Upper lobe of right lung (tissue), 1 donor: ENCODE measurements at places on chromosomes 1 and 21. TPM values are rescaled to one million over a fixed set of nuclear protein-coding genes. Genes with fewer than 3 reads are reported as not detected.

B3GALT2 gene
- total RNA-seq = 6.8 TPM

TRAF3IP3 gene
- 12.4 TPM for total RNA-seq

FAM72B gene
- 0.55 TPM for total RNA-seq

CFHR5 gene
- total RNA-seq = not detected

TFF2 gene
- not detected for total RNA-seq

FCGR3B gene
- 18.9 TPM for total RNA-seq

TIAM1 gene
- 27.3 TPM for total RNA-seq

RXFP4 gene
- not detected for total RNA-seq

CFAP126 gene
- not detected for total RNA-seq

CDC42 gene
- 234 TPM for total RNA-seq

DNA sequence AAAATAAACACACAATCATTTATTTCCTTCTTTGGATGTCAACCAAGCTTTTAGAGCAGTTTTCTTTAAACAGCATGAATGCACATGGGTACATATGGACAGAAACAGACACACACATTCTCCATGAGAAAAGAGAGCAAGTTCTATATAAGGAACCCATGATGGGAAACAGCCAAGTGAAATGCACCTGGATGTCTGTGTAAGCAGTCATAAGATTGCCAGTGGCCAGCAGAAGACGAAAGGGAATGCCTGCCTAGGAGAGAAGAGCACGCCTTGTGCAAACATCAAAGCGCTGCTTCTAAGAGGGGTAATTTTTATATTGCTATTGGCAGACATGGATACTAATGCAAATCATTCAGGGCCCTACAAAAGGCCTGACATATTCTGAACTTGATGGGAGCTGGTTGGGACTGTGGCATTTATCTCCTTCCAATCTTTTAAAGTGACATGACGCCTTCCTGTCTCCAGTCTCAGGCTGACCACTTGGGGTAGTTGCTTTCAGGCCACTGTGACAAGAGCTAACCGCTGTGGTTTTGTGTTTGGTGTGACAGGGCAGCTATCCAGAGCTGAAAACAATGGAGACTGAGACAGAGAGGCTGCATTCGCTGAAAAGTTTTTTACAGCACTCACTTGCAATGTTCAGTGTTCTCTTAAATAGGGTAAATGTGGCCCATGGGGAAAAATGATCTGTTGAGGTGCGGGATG lies 75.0 kb upstream of the DPT start:
- H3K4me3 ChIP-seq = no peak overlapping the region
- DNase-seq = no peak

DNA sequence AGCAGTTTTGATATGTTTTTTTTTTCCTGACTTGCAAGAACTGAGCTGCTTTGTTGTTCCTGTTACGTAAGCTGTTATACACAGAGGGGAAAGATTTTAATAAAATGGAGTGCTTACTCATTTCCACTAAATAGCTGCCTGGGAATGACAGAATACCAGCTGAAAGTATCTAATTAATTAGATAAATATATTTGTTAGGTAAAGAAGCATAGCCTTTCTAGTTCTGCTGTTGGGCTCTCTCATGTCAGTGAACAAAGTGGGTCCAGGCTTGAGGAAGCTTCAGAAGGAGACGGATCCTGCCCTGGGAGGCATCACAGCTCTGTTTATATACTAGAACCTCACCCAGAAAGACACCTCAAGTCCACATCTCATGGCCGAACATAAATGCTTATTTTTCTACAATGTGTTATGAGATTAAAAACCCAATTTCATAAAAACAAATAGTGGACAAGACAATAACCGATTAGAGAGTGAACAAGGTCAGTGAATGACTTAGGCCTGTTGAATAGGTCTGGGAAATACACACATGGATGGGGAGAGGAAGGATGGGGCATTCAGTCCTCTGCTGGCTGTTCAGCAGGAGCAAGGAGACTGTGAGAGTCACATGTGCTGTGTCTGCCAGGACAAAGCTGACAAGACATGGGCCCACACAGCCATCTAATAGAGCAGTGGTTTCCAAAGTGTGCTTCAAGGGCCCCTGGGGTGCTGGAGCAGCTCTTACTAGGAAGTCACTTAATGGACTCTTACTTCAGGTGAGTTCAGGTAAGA lies 20.6 kb downstream of the TRAF5 start:
- H3K27ac ChIP-seq = no peak overlapping the region
- DNase-seq = no peak
- H3K36me3 ChIP-seq = no peaks in the 10 kb centered on the region
- no peaks in the 10 kb centered on the region for H3K27me3 ChIP-seq
- no peaks in the 10 kb centered on the region for H3K4me1 ChIP-seq

DNA sequence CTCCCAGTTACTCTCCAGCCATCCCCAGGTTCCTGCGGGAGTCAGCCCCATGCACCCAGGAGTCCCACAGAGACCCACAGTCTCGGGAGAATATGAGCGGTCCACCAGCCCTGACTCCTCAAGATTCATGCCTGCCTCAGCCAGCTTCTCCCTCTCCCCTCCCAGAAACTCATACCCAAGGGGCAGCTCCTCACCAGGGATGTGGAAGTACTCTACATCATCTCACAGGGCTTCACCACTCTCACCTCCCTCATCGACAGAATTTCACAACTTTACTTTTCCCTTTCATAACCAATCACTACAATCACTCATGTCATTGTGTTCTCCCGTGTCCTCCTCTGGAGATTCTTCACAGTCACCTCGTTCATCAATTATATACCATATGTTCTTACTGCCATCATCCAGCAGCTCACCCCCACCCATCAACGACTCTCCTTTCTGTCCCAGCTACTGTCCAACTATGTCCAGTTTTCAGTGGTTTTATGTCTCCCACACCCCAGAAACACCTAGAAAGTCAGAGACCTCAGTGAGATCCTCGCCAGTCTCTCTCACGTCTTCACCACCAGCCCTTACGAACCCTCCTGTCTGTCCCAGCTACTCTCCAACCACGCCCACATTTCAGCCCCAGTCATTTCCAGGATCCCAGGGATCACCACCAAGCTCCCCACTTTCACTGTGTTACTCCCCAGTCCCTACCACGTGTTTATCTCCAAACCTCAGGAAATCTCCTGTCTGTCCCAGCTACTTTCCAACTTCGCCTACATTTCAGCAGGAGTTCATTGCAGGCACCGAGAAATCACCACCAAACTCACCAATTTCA lies 1530.1 kb upstream of the TPTE start:
- H3K27me3 ChIP-seq = peaks cover 57% of the 10 kb centered on the region
- no peaks in the 10 kb centered on the region for H3K36me3 ChIP-seq
- no peak overlapping the region for H3K4me3 ChIP-seq
- no peak overlapping the region for H3K27ac ChIP-seq

DNA sequence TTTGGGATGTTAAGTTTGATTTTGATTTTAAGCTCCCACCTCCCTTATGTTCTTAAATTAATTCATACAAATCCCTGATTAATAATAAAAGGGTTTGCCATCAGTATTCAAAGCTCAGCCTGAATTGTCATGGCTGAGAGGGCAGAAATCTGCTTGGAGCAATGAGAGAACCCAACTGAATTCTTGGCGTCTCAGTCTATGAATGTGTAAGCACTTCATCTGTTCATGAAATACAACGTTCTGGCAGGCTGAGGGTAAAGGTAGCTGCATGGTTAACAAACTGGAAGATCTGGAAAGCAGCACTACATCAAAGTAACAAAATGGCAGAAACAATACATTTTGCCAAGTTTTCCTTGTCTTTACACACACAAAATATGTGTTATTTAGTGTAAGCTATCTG lies 95.3 kb downstream of the ACBD6 start:
- H3K27me3 ChIP-seq = no peaks in the 10 kb centered on the region
- H3K4me3 ChIP-seq = no peak overlapping the region
- H3K4me1 ChIP-seq = no peaks in the 10 kb centered on the region
- H3K27ac ChIP-seq = no peak overlapping the region

GRCh38 chr1:206829282-206829681 lies 36.1 kb upstream of the IL20 start:
- no peaks in the 10 kb centered on the region for H3K27me3 ChIP-seq
- peaks cover 5% of the 10 kb centered on the region for H3K4me1 ChIP-seq
- no peaks in the 10 kb centered on the region for H3K36me3 ChIP-seq
- no peak overlapping the region for H3K4me3 ChIP-seq
- no peak overlapping the region for H3K27ac ChIP-seq
- no peak for DNase-seq

GRCh38 chr1:161298116-161298515 lies 11.7 kb downstream of the MPZ start:
- DNase-seq = no peak
- H3K27me3 ChIP-seq = no peaks in the 10 kb centered on the region
- H3K36me3 ChIP-seq = no peaks in the 10 kb centered on the region
- no peak overlapping the region for H3K27ac ChIP-seq
- no peak overlapping the region for H3K4me3 ChIP-seq

DNA sequence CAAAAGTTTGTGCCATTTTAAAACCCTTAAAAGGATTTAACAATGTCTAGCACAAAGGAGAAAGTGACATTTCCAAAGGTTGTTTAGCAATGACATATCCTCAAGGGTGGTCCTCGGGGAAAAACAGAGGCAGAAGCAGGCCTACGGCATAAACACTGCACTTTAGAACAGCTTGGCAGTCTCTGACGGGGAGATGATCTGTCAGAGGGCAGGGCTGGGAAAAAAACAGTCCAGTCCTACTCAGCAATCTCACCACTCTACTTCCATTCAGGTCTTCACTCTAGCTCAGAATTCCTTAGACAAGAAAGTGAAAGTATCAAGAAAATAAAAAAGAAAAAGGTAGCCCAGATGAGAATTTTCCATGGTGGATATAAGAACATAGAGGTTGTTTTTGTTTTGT lies 4.1 kb downstream of the CRYZ start:
- no peak for DNase-seq
- no peaks in the 10 kb centered on the region for H3K27me3 ChIP-seq
- H3K4me3 ChIP-seq = no peak overlapping the region
- H3K27ac ChIP-seq = no peak overlapping the region

- H3K4me3 ChIP-seq = no peak overlapping the region
- H3K36me3 ChIP-seq = no peaks in the 10 kb centered on the region
- no peak for DNase-seq
- no peaks in the 10 kb centered on the region for H3K27me3 ChIP-seq
- H3K4me1 ChIP-seq = no peaks in the 10 kb centered on the region
Measured at GRCh38 chr1:223338811-223339746, 24.9 kb downstream of the SUSD4 start.

DNA sequence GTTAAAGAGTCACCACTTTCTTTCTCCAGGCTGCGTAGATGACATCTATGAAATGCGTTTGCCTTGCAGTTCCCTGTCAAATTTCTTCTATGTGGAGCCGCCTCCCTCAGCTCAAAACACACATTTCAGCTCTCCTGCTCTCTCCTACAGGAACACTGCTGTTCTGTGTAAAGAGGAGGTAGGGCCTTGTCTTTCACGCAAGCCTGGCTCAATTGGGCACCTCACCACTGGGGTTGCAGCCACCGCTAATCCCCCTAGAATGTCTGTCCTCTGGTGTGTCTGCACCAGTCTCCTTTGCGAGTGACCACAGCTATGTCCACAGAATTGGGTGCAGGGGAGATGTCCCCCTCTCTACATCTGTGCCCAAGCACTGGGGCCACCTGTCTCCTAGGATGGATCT lies 31.8 kb upstream of the CFHR4 start:
- DNase-seq = no peak
- no peak overlapping the region for H3K4me3 ChIP-seq
- no peak overlapping the region for H3K27ac ChIP-seq
- no peaks in the 10 kb centered on the region for H3K4me1 ChIP-seq
- no peaks in the 10 kb centered on the region for H3K27me3 ChIP-seq

DNA sequence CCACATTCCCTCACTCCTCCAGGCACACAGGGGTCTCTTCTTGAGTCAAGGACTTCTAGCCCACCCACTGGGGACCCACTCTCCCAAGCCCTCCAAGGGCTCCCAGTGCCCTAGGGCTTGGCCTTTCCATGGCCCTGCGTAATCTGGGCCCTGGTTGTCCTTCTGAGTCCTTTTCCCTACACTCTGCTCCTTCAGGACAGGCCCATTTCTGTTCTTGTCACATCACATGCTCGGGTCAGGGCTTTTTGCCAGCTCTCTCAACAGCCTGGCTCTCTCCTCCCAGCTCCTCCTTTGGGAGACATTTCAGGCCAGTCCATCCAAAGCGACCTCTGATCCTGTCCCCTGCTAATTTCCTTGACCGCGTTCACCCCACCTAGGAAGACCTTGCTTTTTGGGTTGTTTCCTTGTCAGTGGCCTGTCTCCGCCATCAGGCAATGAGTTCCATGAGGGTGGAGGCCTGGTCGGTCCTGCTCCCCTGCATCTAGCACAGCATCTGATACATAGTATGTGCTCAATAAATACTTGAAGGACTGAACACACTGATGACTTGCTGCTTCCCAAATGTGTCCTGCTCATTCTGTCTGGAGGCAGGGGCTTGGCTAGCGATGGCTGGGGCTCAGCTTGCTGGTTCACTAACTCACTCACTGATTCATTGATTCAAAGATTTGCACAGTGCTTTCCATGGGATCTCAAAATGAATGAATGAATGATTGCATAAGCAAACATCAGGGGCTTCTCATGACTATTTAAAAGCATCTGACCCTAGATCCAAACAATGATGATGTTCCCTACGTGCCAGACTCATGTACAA lies 44.8 kb downstream of the DHRS3 start:
- H3K27me3 ChIP-seq = no peaks in the 10 kb centered on the region
- H3K36me3 ChIP-seq = peaks cover 90% of the 10 kb centered on the region
- no peak for DNase-seq
- no peak overlapping the region for H3K4me3 ChIP-seq

DNA sequence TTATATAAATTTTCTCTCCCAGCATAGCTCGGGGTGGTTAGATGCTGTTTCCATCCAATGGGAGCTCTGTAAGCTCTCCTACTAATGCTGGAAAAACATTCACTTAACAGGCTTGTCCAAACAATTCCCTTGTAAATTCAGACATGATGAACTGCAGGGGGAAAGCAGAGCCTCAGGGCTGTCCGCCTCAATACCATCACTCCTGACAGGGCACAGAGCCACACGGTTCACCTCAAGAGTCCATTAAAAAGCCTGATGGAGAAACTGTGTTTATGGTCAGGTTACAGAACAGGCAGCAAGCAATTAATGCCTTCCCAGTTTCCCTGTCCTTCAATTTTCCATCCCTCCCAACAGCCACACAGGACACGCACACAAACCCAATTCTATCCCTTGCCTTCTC lies 171.0 kb downstream of the BRINP2 start:
- H3K27me3 ChIP-seq = no peaks in the 10 kb centered on the region
- H3K36me3 ChIP-seq = no peaks in the 10 kb centered on the region
- no peak for DNase-seq
- no peak overlapping the region for H3K27ac ChIP-seq
- no peak overlapping the region for H3K4me3 ChIP-seq

DNA sequence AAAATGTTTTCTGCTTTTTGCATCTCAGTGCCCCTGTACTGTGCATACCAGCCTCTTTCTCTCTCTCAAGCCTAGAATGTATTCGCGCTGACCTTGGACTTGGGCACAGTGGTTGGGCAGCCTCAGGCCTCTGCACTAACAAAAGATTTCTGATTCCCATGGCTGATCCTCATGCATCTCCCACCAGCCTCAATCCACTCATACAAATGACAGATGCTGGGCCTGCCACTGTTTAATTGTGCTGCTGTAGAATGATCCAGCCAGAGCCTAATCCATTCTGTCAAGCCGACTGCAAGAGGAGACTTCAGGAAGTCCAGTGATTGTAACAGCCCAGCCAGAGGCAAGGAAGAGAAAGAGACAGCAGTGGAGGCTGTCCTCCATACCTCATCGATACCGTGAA lies 180.8 kb downstream of the ASTN1 start:
- no peaks in the 10 kb centered on the region for H3K4me1 ChIP-seq
- DNase-seq = no peak
- H3K27me3 ChIP-seq = no peaks in the 10 kb centered on the region
